ENCODE measurements at places on chromosomes 3 and 15.

GRCh38 chr3:54986294-54986693 lies 58.4 kb upstream of the LRTM1 start:
- DNase-seq, result peak; percentile 19

GRCh38 chr3:141406265-141406664 lies 38.0 kb downstream of the ZBTB38 start:
- no peak for DNase-seq

DNA sequence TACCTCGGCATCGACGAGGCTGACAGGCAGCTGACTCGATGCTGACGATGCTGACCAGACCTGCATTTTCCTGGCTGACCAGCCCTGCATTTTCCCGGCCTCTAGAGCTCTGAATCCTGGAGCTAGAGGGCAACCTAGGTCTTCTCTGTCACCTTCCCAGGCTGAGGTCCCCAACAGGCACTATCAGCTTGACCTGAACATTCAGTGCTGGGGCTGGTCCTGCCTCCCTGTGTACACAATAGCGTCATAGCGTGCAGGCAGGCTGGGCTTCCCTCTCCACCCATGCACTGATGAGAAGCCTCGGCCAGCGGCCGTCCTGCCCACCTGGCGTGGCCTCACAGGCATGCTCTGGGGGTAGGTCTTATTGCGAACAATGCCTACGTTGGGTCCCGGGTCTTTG lies 62.3 kb upstream of the SNRPA1 start:
- DNase-seq, result no peak

GRCh38 chr3:181730316-181730715 lies 18.6 kb downstream of the SOX2 start:
- DNase-seq, result no peak

- DNase-seq, result no peak
Observed at GRCh38 chr3:177352424-177352823, 155.1 kb upstream of the TBL1XR1 start.

DNA sequence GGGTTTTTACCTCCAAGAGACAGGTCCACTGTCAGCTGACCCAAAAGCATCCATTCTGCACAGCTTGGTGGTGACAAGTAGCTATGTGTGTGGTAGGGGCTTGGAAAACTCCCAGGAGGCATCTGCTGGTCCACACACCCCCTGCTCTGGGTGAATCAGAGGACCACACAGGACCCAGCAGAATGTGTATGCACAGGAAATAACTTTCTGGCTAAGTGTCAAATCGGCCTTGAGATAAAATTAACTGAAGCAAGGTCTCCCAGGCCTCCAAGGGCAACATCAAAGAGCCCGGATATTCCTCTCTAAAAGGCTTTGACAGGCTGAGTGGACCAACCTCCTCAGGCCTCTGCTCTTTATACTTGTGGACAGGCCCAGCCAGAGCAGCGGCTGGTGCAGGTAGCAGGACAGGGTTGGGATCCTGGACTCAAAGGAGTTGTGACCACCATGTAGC lies 66.5 kb downstream of the CTNNB1 start:
- DNase-seq, result no peak

- DNase-seq, result peak; percentile 43
Observed at GRCh38 chr3:37556789-37557301, 304.8 kb upstream of the CTDSPL start.

DNA sequence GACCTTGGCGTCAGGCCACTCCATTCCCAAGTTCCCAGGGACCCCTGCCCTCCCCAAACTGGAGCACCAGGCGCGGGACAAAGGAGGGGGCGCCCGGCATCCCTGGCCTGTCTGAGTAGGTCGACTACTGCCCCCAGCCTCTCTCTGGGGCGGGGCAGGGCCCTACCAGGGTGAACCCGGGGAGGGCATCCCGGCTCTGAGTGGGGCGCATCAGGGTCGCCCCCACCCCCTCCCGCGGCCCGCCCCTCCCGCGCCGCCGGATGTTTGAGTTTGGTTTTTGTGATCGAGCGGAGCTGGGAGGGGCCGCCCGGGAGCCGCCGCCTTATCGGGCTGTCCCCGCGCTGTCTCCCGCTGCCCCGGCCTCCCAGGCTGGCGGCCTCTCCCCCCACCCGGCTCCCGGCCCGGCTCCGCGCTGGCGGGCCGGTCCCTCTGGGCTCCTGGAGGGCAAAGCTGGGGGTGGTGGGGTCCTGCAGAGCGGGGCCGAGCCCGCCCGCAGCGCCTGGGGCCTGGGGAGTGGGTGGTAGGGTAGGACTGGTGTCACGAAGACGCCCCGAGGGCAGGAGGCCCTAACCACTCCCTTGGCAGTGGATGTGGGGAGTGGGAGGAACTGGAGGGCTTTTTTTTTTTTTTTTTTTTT lies 47.2 kb upstream of the SMAD6 start:
- no peak for DNase-seq

GRCh38 chr3:100615684-100616083 lies 6.3 kb downstream of the ADGRG7 start:
- DNase-seq, result no peak

DNA sequence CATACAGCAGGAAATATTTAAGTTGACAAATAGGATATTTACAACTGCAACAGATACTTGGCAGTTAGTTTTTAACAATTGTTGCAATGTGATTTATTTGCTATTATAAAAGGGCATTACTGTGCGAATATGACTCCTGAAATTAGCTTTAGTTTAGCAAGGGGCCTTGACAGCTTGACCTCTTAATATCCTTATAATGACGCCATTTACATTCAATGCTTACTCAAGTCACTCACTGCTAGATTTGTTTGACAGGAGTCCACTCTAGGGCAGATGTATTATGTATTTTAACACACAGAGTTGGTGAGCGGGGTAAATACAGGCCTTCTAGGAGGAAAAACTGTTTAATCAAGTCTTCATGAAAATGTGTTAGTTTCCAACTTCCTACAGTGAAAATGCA lies 58.1 kb upstream of the C15orf61 start:
- DNase-seq, result no peak

DNA sequence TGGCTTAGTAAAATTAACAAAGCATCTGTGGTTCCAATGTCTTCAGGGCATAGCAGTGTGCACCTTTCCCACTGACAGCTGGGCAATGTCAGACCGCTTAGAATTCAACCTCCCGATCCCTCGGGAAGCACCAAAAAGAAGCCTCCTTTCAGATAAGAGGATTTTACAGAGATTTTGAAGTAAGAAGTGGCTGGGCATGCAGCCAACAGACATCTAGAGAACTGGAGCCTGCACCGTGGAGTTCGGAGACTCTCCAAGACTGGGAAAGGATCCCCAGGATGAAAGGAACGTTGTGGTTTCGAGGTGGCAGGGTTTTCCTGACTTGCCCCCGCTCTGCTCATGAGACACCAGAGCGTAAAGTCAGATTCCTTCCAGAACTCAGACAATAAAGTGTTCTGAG lies 5.3 kb downstream of the FAM174B start:
- no peak for DNase-seq

- DNase-seq, result no peak
Observed at GRCh38 chr3:105388176-105388575, 21.5 kb downstream of the ALCAM start.

DNA sequence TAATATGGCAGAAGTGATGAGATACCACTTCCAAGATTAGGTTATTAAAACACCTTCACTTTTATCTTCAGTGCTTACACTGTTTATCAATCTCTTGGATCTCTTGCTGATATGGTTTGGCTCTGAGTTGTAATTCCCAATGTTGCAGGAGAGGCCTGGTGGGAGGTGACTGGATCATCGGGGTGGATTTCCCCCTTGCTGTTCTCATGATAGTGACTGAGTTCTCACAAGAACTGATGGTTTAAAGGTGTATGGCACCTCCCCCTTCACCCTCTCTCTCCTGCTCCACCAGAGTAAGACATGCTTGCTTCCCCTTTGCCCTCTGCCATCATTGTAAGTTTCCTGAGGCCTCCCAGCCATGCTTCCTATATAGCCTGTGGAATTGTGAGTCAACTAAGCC lies 11.8 kb downstream of the GOLIM4 start:
- DNase-seq, result no peak

GRCh38 chr3:105277656-105278055 lies 89.1 kb upstream of the ALCAM start:
- no peak for DNase-seq

DNA sequence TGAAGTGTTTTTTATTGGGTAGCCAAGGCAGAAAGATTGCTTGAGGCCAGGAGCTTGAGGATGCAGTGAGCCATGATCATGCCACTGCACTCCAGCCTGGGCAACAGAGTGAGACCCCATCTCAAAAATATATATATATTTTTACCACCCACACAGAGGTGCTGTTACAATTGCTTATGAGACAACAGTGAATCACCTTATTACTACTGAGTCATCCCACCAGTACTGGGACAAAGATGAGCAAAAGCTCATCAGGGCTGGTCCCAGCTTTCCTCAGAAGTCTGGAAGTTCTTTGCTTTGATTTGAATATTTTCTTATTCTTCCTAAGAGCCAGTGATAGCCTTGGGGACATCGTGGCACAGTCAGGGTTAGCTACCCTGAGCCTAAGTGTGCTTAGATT lies 207.7 kb downstream of the SOX2 start:
- DNase-seq, result no peak

DNA sequence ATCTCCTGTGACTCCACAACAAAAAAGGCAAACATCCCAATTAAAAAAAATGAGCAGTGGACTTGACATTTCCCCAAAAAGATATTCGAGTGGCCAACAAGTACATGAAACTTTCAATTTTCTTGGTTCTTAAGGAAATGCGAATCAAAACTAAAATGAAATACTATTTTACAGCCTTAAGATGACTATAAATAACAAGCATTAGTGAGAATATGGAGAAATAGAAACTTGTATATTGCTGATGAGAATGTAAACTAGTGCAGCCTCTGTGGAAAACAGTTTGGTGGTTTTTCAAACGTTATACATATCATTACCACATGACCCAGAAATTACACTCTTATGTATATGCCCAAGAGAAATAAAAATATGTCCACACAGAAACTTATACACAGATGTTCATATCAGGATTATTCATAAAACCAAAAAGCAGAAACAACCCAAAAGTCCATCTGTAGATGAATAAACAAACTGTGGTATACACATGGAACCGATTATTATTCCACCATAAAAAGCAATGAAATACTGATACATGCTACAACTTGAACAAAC lies 153.2 kb upstream of the GPR149 start:
- DNase-seq, result no peak

DNA sequence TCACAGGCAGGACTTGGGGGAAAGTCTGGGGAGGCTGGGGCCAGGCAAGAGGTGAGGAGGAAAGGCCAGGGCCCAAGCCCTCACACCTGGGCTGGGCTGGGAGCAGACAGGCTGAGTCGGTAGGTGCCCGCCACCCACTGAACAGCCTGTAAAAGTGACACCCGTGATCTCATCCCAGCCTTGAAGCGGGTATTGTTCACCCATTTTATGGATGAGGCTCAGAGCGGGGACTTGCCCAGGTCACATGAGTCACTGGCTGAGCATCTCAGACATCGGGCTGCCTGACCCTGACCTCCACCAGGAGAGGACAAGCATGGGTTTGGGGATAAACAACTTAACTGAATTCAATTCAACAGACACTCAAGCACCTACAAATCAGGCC lies 52.0 kb upstream of the CTSH start:
- DNase-seq, result no peak

GRCh38 chr15:60695713-60696522 lies 217.0 kb upstream of the ICE2 start:
- no peak for DNase-seq

- no peak for DNase-seq
Observed at GRCh38 chr15:74628949-74629348, 13.3 kb downstream of the CLK3 start.

DNA sequence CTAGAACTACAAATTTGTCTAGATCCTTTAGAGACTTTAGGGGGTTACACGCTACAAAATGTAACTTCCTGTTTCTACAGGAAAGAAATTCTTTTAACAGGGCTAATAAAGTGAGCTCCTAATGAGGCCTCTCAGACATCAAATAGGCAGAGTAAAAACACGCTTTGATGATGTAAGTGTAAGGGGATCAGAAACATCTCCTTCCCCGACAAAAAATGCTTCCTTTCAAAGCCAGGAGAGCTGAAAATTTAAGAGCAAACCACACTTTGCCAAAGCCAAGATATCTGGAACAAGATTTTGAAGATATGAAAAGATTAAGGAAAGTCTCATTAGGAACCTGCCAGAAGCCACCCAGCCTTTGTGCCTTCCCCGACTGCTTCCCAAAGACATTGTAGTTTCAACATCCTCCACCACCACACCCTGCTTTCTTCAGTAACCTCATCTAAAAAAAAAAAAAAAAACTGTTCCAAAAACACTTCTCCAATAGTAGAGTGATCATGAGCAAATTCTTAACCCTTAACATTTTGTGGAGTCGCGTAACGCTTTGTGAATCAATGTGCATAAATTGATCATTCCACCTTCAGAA lies 505.0 kb upstream of the THBS1 start:
- DNase-seq, result no peak

GRCh38 chr3:108554229-108554628 lies 35.0 kb downstream of the CIP2A start:
- no peak for DNase-seq

- no peak for DNase-seq
Observed at GRCh38 chr15:38535491-38536200, 29.0 kb downstream of the RASGRP1 start.

DNA sequence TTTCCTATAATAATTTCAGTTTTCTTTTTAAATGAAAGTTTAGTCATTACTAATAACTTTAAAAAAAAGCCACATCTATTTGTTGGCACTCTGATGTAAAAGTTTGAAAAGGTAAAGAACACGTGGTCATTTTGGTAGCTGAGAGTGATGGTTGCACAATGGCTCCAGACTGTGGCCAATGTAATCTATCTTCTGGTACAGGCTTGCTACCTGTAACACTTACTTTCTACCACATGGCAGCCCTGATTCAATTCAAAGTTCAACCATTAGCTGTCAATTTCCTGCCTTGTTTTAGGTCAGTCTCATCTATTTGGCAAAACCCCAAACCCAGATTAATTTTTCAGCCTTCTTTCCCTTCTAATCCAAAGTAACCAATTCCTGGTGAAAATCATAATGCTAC lies 126.1 kb downstream of the TUSC7 start:
- no peak for DNase-seq

- DNase-seq, result no peak
Observed at GRCh38 chr3:71070497-71071463, 512.7 kb downstream of the FOXP1 start.

- DNase-seq, result no peak
Observed at GRCh38 chr3:183438735-183439134, 10.3 kb upstream of the MCF2L2 start.
